ENCODE measurements at places on chromosomes 5 and 9.

DNA sequence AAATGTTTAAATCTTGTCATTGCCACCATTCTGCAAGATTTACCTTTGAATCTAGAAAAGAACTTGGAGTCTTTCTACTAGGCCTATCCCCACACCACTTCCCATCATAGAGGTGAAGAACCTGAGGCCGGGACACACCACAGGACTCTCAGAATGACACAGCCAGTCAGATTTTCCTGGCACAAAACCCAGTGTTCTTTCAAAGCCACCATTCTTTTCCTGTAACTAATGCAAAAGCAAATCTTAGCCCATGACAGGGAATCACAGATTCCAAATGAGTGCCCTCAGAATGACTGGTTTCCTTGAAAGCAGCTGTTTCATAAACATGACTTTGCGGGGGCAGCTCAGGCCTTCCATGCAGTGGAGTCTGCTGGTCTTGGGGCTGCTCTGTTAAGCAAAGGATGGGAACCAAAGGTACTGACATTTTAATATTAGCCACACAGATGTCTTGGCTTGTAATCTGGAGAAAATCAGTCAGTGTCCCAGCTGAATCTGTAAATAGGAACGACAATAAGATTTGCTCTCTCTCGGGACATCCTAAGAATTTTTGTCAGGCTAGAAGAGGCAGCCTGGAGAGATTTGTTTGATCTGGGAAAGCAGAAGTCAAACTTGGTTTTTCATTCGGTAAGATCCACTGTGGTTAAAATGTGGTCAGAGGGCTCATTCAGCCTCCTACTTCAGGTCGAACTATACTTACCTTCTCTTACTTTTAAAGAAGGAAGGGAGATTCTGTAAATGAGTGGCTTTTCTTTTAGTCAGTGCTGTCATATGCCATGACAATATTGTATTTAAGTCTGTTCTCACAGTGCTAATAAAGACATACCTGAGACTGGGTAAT is 115.1 kb downstream of the PALM2AKAP2 start:
- DNase-seq = peak; percentile 40

DNA sequence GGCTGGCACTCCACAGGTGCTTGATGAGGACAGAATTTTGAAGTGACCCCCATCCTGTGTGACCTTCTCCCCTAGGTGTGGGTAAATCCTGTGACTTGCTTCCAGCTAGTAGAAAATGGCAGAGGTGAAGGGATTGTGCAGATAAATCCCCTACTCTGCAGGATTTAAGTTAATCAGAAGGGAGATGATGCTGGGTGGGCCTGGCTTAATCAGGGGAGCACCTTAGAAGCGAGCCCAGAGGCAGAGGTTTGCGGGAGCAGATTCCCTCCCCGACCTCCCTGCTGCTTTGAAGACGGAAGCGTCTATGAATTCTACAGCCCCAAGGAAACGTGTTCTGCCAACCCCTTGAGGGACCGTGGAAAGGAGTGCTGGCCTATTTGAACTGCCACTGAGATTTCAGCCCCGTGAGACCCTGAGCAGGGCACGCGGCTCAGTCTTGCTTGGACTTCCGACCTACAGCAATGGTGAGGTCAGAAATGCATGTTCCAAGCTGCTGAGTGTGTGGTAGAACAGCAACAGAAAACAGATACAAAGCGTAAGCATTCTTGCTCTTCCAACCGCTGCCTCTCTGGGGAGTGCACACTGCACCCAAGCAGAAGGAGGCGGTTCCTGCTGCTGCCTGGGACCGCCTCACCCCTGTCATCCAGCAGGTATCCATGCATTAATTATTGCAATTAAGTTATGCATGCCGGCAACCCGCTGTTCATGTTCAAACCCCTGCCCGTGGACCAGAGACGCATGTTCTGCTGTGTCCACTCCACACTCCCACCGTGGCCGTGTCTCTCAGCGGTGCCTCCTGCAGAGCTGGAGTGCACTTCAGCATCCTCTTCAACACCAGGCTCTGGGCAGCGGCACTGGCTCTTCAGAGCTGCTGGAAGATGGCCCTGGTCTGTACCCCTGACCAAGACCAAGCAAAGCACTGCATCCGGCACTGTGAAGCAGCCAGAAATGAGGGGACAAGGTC is 54.6 kb upstream of the RXRA start:
- DNase-seq = no peak

GRCh38 chr5:56306433-56307150 is 73.5 kb upstream of the ANKRD55 start:
- DNase-seq = no peak

DNA sequence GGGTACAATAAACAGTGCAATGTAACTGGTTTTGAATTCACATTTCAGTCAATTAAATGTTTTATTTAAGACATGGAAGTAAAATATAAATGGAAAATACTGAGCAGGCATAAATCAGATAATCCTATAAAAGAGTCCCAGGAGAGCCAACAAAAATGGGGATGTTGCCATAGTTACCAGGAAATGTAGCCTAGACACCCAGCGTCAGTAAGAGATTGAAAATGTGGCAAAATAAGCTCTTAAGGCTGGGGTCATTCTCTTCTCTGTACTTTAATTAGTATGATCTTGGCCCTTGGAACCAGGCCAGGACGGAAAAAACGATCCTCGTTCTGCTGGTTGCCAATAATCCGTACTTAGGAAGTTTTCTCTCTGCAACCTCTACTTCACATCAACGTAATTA is 18.9 kb upstream of the RASEF start:
- no peak for DNase-seq

DNA sequence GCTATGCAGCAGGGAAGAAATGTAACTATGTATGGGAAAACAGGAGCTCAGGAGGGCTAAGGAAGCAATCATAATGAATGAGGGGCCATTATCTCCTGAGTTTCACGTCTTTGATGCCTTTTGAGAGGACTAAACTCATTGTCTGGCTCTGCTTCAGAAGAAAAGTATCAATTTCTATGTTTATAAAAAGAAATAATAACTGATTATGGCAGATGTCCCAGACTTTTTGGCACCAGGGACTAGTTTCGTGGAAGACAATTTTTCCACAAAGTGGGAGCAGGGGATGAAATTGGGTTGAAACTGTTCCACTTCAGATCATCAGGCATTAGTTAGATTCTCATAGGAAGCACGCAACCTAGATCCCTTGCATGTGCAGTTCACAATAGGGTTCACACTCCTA is 8.7 kb upstream of the IL7R start:
- DNase-seq = no peak

- DNase-seq = no peak
Measured at GRCh38 chr9:81113453-81114124, 575.8 kb downstream of the TLE1 start.

DNA sequence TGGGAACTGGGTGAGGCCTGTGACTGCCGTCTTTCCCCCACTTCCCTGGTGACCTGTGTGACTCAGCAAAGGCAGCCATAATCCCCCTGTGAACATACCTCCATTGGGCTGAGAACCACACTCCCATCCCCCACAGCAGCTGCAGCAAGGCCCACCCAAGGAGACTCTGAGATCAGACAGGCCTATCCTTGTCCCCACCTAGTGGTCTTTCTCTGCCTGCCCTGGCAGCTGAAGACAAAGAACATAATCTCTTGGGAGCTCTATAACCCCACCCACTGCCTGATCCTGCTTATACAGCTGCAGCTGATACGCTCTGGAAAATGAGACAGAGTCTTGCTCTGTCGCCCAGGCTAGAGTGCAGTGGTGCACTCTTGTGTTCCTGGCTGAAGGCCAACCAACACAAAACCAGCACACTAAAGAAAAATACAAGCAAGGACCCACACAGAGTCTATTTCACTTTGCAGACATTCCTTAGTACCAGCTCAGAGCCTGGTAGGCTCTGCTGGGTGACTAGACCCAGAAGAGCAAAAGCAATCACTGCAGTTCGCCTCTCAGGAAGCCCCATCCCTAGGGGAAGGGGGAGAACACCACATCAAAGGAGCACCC is 106.7 kb downstream of the MCTP1 start:
- no peak for DNase-seq

GRCh38 chr9:90600029-90600428 is 42.6 kb downstream of the DIRAS2 start:
- DNase-seq = no peak

GRCh38 chr5:76083555-76084495 is 642 bp downstream of the SV2C start:
- DNase-seq = peak; percentile 17

GRCh38 chr5:154385236-154385512 is 60.6 kb upstream of the SAP30L start:
- DNase-seq = peak; percentile 11

DNA sequence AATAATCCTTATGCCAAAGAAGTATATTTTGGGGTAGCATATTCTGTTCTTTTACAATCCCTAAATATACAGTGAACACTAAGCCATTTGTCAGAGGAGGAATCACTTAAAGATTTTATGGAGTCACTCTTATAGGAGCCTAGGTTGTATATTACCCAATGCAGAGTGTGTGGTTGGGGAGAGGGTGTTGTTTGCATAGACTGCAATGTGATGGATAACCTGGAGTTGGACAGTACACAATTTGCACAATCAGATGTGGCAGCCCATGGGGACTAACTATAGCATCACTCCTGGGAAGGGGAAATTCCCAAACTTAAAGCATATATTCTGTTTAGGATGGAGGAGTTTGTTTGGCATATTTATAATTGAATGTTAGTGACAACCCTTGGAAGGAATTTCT is 9.6 kb upstream of the NDFIP1 start:
- no peak for DNase-seq

GRCh38 chr9:136309101-136309801 is 5.4 kb upstream of the CCDC187 start:
- DNase-seq = no peak

DNA sequence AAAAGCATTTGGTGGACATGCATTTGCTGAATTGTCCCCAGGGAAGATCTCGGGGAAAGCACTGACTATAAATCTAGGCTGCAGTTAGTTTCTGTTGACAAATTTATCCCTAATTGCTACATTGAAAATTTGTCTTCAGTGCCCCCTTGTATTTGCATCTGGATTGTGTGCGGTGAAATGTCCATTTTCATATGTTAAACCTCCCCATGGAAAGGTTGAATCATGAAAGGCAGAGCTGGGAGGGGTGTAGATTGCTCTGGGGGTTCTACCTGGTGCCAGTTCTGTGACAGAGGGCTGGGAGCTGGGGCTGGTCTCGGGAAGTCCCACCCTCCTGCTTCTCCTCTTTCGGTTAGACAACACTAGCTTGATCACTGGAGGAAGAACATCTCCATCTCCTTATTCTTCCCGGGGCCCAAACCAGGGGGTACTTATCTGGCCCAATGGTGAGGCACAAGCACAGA is 101.9 kb downstream of the GADD45G start:
- DNase-seq = peak; percentile 26

DNA sequence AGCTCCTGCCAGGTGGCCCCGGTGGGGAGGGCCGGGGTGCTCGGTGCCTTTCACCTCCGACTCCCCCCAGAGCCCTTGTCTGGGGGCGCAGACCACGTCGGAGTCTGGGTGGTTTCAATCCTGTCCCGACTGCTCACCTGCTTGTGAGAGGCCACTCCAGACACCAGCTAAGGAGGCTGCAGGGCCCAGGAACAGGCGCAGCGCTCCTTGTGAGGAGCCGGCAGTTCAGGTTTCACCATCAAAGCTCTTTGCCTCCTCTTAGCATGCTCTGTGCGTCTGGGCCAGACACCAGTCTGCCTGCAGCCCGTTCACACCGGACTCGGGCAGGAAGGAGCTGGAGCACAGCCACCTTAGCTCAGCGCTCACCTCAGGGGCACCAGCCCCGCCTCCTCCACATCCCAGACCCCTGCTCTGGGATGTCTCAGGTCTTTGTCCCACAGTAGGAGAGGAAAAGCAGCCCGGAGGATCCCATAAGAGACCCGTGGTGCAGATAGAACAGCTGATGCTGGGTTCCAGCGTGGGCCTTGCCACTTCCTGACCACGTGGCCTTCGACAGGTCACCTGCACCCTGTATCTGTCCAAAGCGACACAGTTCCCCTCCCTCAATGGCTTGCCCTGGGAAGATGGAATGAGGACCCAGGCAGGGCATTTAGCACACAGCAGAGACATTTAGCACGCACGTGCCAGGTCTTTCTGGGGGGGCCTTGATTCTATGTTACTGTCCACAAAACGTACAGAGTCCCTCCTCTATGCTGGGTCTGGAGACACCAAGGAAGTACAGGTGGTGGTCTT is 106.2 kb upstream of the LMX1B start:
- no peak for DNase-seq

- DNase-seq = no peak
Measured at GRCh38 chr5:177081859-177082258, 4.9 kb upstream of the FGFR4 start.

- DNase-seq = no peak
Measured at GRCh38 chr9:91302831-91303230, 58.9 kb downstream of the AUH start.

GRCh38 chr5:159762921-159763320 is 153.4 kb upstream of the ADRA1B start:
- DNase-seq = no peak

DNA sequence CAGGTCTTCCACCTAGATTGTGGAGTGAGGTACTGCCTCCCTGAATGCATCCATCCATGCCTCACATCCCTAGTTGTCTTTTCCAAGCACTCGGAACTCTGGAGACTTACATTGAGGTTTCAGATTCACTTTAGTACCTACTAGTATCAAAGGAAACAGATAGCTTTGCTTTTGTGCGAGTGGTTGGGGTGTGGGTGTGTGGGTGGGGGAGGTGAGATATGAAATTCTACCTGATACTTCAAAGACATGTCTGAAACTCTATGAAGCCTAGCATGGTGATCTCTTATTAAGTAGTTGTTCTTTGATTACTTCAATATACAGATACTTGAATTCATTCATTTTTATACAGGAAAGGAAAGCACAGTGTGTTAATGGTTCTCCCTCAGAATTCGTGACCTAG is 64.4 kb downstream of the MCCC2 start:
- peak; percentile 13 for DNase-seq

DNA sequence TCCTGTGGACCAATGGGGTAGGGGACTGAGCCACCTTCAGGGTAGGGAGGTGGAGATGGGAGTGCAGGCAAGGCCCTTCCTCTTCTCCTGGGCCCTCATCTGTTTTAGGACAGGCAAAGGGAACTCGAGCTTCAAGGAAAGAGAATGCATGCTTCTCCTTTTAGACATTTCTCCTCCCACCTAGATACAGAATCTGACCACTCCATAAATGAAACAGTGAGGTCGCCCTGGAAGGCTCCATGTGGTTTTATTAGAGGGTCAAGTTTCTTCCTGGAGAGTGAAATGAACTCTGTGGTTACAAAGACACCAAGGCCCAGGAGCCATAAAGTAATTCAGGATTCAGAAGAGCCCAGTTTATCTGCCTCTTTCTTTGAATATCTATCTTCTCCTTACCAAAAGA is 14.9 kb downstream of the LHFPL2 start:
- no peak for DNase-seq

DNA sequence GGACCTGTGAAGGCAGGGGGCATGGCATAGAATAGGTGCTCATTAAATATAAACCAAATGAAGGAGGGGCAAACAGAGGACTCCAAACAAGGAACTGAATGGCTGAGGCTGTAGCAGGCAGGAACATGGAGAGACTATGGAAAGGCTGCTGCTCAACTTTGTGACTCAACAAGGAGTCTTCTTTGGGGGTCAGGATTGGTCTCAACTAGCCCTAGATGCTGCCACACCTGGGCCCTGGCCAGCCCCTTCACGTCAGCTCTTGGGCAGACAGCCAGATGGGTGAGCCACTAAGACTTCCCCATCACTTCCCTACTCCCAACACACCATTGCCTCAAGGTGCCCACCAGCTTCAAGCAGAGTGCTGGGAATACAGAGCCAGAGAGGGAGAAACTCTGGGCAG is 11.0 kb downstream of the RPP25L start:
- DNase-seq = no peak

GRCh38 chr5:168637281-168637680 is 58.1 kb upstream of the PANK3 start:
- no peak for DNase-seq

GRCh38 chr5:177249761-177250537 is 53.6 kb downstream of the RAB24 start:
- no peak for DNase-seq

Measured in stimulated activated naive CD8-positive, alpha-beta T cell treated with anti-CD3 and anti-CD28 coated beads, Interleukin-15, Interleukin-2, amounts not matched to agents 100 U/mL and 50 U/mL, for 24 hours (primary cell).